ENCODE measurements at places on chromosomes 5 and 9.

- DNase-seq = no peak
Measured at GRCh38 chr9:129141066-129142041, 30.1 kb downstream of the PTPA start.

DNA sequence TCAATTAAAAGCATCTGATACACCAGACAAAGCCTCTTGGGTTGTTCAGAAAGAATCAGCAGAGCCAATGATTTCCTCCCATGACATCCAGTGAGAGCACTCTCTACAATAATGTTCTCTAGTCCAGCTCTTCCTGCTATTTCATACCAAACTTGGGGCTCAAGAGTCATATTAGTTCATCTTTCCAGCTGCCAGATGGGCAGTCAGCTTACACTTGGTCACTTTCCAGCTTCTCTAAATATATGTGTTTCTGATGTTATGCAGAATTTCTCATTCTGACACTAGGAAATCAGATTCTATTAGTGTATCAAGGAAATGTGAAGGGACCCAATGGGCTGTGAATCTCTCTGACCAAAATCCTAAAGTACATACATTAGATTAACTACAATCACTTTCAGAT, 148.9 kb downstream of the ENC1 start:
- DNase-seq = no peak

DNA sequence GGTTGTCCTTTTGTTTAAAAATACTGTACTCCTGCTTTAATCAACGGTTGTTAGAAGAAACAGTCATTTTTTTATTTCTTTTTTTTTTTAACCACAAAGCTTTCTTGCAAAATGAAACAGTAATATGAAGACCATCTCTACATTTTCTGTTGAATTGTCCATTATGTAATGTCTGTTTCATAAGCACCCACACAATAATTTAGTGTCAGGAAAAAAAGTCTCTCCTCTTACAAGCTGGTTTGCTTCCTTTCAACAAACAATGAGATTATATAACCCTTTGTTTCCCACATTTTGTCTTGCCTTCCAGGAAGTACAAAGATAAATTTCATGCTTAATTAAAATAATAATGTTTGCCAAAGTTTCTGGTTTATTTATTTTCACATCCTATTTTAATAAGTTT, 16.7 kb downstream of the CTNNAL1 start:
- no peak for DNase-seq

DNA sequence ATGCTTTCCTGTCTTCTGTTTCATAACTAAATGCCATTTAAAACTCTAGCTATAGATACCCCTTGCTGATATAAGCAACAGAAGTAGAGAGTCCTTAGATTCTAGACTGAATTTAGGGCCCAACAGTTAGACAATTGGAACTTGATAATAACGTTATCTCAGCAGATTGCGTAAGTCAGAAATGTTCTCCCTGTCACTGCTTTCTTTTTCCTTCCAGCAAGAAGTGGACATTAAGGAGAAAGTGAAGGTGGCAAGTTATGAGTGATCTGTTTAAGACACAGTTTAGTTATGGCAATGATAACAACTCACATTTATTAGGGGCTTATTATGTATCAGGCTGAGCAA, 6.9 kb upstream of the GLIS3 start:
- DNase-seq = no peak

- DNase-seq = no peak
Measured at GRCh38 chr5:16722097-16722495, 105.3 kb upstream of the RETREG1 start.

GRCh38 chr5:20105915-20106314, 117.9 kb upstream of the CDH18 start:
- peak; percentile 33 for DNase-seq

- DNase-seq = no peak
Measured at GRCh38 chr5:34833976-34834793, 4.8 kb upstream of the TTC23L start.

- no peak for DNase-seq
Measured at GRCh38 chr5:15948190-15948589, 231.4 kb downstream of the MARCHF11 start.

DNA sequence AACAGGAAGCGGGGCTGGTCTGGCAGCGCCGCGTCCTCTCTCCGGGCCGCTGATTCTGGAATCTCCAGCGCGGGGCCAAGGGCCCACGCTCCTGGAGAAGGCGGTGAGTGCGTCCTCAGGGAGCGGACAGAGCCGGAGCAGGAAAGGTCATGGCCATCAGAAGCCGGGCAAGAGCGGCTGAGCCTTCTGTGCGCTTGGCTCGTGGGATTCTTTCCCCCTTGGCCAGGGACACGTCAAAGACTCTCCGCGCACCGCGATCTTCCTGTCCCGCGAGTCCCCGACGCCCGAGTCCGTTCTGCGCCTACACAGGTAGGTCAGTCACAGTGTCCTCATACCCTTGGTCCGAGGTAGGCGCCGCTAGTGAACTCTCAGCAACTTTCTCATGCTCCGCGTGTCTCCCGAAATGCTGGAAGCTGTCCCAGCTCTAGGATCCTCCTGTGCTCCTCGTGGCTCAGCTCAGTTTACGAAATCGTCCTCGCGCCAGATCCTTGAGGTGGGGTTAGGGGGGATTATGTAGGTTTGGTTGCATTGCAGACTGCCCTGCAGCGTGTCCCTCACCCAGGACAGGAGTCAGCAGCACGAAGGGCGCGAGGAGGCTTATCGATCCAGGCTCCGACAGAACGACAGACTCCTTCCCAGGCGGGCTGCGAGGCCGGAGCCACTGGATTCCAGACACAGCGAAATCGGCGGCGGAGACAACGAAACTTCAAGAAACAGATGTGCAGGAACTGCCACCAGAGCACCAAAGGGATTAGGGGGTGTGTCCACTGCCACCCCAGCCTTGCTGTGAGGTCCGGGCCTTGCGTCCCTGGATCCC, 8.7 kb downstream of the LHX6 start:
- no peak for DNase-seq

DNA sequence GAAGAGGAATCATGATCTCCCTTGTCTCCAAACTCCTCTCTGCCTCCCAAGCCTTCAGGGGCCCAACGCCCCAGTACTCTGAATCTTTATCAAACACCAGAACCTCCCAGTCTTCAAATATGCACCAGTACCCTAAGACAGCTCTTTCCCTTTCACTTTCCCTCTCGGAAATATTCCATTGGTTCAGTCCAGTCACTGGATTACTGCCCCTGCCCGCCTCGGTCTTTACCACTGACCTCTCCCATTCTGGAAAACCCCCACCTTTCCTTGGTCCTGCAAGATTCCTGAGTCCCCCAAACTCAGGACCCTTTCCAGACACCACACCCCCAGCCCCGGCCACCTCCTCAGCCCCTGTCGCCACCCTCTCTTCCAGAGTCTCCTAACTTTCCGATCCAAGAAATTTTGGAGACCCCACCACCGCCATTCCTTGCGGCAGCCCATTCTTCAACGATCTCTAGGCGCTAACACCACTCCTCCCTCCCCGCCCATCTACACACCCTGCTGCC, 674 bp downstream of the C5orf15 start:
- DNase-seq = no peak

DNA sequence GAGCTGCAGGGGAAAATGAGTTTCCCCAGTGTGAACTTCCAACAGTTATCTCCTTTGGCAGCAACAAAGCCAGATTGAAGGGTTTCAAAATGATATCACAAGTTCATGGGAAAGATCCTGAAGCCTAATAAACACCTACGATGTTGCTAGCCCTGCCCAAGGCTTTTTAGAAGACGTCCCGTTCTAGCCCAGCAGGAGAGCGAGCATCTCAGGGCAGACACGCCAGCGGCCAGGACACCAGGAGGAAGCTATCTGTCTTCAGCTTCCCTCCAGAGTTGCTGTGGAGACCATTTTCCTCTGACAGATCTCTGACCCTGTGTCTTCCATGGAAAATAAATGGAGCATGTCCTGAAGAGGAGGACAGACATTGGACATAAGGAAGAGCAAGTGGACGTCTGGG, 98.4 kb downstream of the FBXO38 start:
- DNase-seq = no peak

GRCh38 chr5:123844873-123845272, 332.9 kb downstream of the CSNK1G3 start:
- no peak for DNase-seq

- no peak for DNase-seq
Measured at GRCh38 chr9:135971111-135971766, 10.1 kb upstream of the UBAC1 start.

GRCh38 chr5:115809946-115810345, 6.5 kb downstream of the CDO1 start:
- no peak for DNase-seq

All from cerebellar nuclear complex (tissue), 1 donor.